ENCODE measurements at places on chromosomes 11 and 22. TPM values are rescaled to one million over a fixed set of nuclear protein-coding genes. Genes with fewer than 3 reads are reported as not detected.

DNA sequence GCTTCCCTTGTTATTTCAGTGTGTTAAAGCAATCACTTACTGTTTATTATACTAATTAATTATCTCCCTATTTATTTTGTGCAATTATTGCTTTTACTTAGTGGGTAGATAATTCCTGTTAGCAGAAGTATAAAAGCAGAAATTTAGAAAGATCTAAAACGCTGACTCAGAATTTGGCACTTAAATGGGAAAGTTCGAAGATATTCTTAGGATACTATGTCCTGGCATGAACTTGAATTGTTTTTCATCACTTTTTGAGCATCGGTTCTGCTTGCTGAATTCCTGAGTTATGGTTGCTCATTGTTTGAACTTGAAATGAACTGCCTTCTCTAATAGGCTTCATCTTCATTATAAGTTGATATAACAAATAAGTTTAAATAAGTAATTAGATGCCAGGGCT is 325.4 kb downstream of the JRKL start:
- DNase-seq = peak; percentile 29

DNA sequence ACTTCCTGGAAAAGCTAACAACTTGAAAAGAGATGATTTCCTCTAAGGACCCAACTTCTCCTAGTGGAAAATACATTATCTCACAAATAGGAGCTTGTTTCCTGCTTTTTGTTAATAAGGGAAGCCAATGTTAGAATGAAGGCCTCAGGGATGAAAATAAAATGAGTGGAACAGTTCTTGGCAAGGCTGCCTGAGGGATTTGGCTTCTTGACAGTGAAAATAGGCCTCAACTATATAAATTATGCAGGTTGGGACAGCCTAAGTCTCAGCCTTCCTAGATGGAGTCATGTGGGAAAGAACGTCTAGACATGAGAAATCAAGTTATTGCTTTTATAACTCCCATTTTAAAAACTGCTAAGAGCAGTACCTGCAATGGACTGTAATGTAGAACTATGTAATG is 92.8 kb upstream of the FIBIN start:
- DNase-seq = no peak

DNA sequence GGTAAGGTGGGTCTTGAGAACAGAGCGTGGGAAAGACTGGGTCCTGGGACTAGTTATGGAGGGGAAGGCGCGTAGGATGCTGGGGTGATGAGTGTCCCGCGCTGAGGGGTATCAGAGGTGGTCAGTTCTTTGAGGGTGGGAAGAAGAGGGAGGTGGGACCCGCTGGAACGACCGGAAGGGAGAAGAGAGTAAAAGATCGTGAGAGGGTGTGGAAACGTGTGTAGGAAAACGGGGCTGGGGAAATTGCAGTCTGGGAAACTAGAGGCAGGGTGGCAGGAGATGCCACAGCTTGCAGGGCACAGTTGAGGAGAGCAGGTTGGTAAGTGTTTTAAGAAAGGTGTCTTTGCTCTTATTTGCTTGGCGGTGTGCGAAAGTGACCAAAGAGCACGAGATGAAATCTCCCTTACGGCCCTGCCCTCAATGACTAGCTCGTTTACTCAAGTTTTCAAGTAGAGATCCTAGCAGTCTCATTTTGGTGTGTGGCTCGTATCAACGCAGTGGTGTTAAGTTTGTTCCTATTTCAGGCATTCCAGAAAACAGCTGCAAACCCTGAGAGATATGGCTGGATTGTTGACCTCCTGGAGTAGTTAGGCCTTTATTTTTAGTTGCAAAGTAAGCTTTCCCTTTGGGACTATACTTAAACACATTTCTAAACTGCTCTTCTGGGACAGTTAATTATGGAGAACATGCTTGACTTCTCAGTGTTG is 615 bp downstream of the STT3A start:
- peak; percentile 70 for DNase-seq

DNA sequence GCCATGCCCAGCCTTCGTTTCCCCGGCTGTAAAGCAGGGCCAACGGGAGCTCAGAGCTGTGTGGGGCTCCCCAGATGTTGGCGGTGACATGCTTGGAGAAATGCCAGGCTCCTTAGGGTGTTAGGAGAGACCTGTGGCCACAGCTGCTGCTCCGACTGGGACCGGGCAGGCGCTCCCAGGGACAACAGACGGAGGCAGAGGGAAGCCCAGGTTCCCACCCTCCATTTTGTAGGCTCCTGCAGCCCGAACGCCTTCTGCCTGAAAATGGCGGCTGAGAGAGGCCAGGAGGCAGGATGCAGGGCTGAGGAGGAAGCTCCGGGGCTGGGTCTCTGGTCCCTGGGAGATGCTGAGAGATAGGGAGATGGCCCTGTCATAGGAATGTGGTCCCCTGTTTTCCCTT is 10.0 kb downstream of the CD6 start:
- DNase-seq = no peak

DNA sequence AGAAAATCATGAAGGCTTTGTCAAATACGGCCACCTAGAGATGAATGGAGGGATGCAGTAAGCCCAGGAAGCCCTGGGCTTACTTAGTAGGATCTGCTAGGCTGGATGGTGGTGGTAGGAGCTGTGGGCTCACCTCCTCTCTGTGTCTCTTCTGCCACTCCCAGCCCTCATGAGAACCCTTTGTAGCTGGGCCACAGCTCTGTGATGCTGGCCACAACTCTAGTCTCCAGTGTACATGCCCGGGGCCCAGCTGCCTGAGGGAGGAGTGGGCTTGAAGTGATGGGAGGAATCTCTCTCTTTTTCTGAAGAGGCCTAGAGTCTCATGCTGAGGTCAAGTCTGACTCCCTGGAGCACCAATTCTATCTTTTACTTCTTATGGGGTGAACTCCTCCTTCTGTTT is 32.4 kb upstream of the SYT13 start:
- DNase-seq = no peak

- no peak for DNase-seq
These were observed 13.5 kb downstream of the KIAA1671 start for GRCh38 chr22:24965822-24966626.

- DNase-seq = peak; percentile 19
These were observed 58.5 kb downstream of the SMCO4 start for GRCh38 chr11:93484716-93485115.

GRCh38 chr11:96293598-96294021 is 49.4 kb downstream of the MAML2 start:
- peak; percentile 66 for DNase-seq

DNA sequence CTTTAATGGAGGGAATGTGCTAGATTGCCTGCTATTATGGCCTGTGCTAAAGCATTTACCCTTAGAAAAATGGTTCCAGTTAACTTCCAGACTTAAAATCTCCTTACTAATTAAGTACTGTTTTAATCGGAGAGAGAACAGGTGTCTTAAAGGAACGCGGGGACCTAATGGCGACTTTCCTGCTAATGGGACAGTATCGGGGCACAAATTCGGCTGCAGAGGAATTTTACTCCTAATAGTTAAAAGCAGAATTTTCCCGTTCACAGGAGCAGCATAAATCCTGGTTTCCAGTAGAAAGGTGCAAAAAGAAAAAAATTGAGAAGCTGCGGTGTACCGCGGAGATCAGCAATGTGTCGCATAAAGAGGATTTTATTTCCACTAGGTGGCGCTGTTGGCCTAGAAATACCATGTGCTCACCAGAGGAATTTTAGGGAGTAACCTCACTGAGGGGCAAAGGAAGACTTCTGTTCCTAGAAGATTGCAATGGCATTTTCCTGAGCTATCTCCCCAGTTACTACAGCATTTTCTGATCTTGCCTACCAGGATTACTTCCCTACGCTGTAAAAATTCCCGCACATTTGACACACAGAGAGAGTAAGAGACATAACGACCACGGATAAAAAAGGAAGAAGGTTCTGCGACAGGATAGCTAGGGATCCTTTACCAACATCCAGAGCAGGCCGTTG is 44.5 kb downstream of the ZNF280B start:
- peak; percentile 63 for DNase-seq

DNA sequence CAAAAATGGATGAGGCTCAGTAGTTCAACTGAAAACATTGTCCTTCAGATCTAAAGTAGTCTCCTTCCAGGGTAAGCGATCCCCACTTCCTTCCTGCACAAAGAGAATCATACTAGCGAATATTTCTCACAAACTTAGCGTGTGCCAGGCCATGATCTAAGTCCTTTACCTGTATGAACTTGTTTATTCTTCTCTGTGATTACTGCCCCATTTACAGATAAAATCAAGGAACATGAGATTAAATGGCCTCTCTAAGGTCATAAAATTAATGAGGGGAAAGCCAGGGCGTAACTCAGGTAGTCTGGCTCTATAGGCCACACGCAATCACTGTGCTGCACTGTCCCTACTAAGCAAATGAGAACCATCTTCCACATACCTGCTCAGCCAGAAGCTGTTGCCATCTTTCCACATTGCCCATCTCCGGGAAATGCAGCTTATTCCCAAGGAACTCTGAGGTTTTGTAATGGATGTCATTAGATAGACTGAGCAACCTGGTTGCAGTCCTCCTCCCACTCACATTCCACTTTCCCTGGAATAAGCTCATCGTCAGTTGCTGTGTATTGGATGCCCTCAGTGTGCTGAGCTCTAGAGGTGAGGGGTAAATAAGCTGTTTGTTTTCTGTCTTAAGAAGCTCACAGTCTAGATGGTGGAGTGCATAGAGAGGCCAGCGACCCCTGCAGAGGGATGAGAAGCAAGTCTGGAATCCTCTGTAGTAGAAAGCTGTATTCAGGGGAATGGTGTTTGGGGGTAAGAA is 146.3 kb downstream of the SNX19 start:
- peak; percentile 49 for DNase-seq

GRCh38 chr11:88301488-88302140 is 35.9 kb downstream of the CTSC start:
- no peak for DNase-seq

- DNase-seq = peak; percentile 76
These were observed 449.3 kb downstream of the OPCML start for GRCh38 chr11:133082841-133083488.

DNA sequence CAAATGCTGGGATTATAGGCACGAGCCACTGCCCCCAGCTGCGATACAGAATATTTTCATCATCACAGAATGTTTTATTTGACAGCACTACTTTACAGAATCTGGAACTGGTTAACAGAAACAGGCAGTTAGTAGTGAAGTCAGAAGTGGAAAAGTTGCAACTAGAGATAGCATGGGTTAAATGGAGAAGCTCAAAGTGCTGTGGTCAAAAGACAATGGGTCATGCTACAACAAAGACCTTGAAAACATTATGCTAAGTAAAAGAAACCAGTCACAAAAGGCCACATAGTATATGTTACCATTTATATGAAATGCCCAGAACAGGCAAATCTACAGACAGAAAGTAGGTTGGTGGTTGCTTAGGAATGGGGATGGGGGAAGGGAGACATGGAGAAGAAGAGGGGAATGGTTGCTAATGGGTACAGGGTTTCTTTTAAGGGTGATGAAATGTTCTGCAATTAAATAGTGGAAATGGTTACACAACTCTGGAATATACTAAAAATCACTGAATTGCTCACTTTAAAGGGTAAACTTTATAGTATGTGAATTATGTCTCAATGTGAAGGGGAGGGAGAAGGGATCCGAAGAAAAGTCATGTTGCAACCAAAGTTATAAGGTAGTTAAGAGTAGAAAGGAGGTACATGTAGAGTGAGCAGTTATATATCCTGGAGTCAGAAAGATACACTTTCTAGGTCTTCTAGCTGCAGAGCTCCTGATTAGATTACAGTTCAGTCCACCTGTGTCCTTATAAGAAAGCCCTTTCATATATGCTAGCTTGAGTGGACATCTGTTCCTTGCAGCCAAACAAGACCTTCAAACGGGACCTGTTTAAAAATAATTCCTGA is 46.3 kb upstream of the RAPSN start:
- DNase-seq = peak; percentile 79

DNA sequence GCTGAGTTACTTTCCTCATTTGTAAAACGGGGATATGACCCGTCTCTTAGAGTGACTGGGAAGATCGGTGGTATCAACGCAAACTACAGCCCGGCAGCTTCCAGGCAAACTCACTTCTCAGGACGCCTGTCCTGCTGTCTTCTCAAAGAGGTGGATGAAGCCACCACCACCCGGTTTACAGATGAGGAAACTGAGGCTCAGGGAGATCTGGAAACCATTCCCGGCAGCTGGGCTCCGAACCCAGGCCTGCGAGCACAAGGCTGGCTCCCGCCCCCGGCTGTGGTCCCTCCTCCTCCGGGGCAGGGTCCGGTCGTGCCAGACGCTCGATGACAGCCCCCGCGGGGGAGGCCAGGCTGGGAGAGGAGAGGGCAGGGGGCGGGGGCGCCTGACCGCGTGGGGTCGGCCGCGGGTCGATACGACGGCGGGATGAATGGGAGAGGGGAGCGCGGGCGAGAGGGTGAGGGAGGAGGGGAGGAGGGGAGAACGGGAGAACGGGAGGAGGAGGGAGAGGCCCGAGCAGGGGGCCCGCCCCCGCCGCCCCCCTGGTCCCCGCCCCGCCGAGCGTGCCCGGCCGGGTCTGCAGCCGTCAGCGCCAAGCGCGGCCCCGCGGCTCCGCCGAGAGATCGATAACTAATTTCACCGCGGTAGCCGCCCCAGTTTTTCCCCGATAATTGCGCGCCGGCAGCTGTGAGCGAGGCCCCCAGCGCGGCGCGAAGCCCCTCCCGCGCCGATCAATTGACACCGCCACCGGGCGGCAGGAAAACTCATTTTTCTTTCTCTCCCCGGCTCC is 14.0 kb downstream of the IGLL1 start:
- DNase-seq = no peak

DNA sequence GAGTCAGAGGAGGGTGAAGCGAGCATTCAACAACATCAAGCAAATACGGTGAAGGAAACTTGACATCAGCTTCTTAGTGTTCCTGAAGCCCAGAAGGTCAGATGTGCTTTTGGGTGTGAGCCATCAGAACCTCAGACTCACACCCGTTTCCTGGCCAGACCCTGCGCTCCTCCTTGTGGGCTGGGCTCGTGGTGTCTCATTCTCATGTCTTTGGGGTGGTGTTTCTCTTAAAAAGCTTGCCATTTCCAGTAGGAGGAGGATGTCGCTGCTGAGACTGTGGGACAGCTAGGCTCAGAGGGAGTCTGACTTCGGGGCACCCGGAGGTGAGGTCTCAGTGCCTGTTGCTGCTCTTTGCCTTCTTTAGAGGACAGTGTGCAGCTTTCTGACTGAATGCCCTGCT is 24.2 kb downstream of the PPFIBP2 start:
- peak; percentile 74 for DNase-seq

- DNase-seq = no peak
These were observed 91.3 kb downstream of the MYEOV start for GRCh38 chr11:69385144-69385820.

- DNase-seq = no peak
These were observed 28.5 kb downstream of the ADORA2A start for GRCh38 chr22:24455751-24456426.

USP2 gene
- total RNA-seq = not detected

NLRP14 gene
- not detected for total RNA-seq

MPZL2 gene
- total RNA-seq = not detected

LMO2 gene
- total RNA-seq = 0.25 TPM
